ENCODE measurements at places on chromosomes 6 and 20.

GRCh38 chr6:34243131-34243771 lies 5.6 kb downstream of the SMIM29 start:
- no peak for DNase-seq

DNA sequence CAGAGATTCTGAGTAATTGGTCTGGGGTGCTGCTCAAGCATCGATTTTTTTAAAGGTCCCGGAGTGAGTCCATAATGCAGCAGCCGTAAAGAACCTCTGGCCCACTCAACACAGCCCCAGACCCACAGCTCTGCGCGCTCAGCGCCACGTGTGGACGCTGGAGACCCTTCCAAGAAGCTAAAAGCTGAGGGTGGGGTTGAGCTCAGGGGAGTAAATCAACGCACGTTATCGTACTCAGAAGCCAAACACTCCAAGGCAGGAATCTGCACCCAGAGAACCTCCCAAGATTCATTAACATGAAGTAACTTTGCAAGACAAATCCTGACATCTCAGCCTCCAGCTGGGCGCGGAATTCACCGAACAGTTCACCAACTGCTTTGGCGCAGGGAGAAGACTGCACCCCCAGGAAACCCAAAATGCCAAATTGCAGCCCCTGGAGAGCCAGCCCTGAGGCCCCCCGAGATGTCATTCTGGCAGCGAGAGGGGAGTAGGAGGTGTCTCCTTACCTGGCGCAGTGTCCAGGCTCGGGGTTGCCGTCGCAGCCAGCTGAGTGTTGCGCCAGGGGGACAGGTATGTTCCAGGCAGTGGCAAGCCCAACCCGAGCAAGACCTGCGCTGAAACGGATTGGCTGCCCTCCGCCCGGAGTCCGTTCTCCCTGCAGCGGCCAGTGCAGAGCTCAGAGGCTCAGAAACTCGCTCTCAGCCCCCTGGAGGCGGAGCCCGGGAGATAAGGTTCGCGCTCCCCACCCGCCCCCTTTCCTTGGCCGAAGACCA lies at the start of gene COL21A1:
Gene COL21A1, minus strand, starts transcription at position 700 of the 773 bp plus-strand sequence. CDS start 64,962 bp downstream, outside the sequence.
- no peak for DNase-seq

DNA sequence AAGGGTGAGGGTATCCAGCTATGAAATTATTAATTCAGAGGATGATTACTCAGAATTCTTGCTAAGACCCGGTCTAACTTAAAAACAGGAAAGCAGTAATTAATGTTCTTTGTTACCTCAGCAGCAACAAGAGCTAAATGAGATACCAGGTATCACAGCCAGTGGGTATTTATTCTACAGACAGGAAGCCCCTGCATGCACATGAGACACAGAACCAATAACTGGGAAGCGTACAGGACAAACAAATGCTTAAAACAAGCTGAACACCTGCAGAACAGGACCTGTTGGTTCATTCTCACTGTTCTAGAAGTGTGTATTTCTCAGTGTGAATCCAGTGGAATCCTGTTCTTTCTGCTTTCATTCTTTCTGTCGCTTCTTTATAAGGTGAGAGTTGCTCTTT lies 30.9 kb downstream of the SCML4 start:
- DNase-seq = no peak

GRCh38 chr6:55836481-55836880 lies 38.9 kb downstream of the BMP5 start:
- no peak for DNase-seq

GRCh38 chr6:169849396-169849795 lies 98.0 kb downstream of the ERMARD start:
- DNase-seq = no peak

GRCh38 chr6:31661262-31662123 lies 915 bp upstream of the C6orf47 start:
- no peak for DNase-seq

DNA sequence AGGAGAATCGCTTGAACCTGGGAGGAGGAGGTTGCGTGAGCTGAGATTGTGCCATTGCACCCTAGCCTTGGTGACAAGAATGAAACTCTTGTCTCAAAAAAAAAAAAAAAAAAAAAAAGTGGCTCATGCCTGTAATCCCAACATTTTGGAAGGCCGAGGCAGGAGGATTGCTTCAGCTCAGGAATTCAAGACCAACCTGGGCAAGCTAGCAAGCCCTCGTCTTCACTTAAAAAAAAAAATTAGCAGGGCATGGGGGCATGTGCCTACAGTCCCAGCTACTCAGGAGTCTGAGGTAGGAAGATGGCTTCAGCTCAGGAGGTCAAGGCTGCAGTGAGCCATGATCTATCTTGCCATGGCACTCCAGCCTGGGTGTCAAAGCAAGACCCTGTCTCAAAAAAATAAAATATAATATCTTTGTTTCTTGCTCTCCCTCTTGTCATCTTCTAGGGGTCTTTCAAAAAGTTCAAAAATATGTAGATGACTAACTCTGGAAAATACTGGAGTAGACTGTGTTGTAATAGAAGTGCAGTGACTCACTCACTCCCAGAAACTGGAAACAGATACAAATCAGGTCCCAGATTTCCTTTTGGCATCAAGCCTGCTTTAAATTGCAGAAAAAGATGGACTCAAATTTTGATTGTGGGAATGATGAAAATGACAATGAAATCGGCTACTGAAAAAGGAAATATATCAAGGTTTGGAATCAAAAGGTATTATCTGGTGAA lies 2.8 kb upstream of the GINM1 start:
- DNase-seq = no peak

DNA sequence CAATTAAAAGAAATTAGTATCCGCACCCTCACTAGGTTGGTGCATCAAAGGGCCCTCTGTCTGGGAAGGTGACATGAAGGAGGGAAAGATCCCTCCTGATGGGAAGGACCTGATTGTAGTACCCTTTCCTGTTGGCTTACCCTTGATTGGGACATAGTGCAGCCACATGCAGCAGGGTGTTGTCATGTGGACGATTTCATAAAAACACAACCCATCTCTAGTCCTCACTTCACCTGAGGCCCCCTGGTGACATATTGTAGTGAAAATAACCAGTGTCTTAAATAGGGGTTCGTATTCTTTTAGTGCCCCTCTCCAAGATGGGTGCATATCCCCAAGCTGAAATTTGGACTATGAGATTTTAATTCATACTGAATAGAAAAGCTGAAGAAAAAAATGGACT lies 97.3 kb downstream of the SLX4IP start:
- DNase-seq = no peak

- DNase-seq = no peak
Measured at GRCh38 chr20:60052322-60052721, 94.1 kb downstream of the CDH26 start.

DNA sequence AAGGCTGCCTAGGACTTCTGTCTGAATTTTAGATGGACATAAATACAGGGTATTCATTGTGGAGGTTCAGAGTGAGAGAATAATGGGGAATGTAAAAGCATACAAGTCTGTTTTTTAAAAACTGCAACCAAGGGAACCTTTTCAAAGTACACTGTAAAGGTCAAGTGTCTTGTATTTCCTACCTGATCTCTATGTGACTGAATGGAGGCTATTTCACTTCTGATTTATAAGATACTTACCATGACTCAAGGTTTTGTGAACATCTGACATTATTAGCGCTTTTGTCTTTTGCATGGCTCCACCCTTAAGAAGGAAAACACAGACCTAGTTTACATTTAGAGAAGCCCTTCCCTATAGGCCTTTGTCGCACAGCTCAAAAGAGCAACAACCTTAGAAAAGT lies 126.5 kb downstream of the ZFAND3 start:
- DNase-seq = no peak

GRCh38 chr20:32391003-32391402 lies 32.9 kb downstream of the ASXL1 start:
- DNase-seq = no peak

GRCh38 chr6:131642987-131643611 lies 6.0 kb downstream of the ENPP3 start:
- no peak for DNase-seq

DNA sequence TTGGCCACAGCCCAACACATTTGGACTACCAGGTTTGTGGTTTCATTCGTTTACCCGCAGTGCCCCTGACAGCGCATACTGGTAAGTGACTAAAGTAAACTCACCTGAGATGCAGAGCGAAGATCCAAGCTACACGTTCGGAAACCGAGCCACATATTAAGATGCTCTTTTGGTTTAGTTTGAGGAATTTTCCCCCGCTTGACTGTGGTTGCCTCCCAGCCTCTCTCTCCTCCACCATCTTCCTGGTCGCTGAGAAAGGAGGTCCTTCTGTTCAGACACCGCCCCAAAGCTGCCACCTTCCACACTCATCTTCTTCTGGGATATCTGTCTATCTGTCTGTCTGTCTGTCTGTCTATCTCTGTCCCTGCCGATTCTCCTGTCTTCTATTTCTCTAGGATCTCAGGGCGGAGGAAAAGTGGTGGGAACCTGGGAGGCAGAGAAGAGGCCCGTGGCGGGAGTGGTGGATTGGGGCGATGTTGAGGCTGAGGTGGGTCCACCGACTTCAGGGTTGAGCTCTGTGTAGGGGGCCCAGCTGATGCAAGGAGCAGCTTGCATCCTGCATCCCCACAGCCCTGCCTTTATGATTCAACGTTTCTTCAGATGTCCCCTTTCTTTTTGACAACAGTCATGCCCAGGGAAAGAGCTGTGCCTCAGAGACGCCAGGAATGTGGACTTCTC lies 196.9 kb upstream of the ZNF184 start:
- no peak for DNase-seq

DNA sequence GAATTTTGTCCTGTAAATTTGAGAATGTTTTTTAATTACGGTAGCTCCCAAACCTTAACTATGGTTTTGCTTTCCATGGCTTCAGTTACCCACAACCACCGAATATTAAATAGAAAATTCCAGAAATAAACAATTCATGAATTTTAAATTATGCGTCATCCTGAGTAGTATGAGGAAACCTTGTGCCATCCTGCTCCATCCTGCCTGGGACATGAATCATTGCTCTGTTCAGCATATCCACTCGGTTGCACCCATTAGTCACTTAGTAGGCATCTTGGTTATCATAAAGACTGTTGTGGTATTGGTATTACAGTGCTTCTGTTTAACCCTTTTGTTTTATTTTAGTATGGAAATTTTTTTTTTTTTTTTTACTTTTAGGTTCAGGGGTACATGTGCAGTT lies 39.7 kb downstream of the KCNS1 start:
- DNase-seq = no peak

DNA sequence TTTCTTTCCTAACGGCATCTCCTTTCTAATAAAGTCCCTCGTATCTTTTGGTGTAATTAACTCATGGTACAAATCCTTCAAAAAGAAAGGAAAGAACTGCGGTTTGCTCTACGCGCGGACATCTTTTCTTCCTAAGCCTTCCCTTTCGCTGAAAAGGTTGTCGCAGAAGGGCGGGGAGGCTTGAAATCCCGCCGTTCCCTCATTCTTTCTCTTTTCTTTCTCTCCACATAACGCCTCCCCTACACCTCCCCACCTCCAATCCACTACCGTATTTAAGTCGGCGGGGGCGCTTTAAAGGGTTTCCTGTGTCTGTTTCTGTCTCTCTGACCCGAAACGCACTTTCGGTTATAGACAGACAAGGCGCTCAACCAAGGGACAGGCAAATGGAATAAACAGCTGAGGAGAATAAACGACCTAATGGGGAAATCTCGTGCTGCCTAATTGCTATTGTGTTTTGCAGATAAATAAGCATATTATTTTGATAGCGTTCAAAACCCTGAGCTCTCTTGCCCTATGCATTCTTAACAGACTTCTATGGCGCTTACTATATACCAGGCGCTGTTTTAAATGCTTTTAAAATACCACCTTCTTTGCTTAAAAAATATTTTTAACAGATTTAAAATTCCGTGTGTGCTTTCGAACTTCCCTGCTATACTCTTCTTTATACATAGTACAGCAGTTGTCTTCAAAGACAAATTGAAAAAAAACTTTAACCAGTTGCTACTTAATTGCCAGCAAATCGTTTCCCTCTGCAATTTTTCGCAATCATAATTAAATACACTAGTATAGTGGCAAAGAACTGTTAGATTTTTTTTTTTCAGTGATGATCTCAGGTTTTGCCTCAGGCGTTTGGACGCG lies 2.5 kb upstream of the HEY2 start:
- DNase-seq = no peak

GRCh38 chr6:134766497-134766896 lies 183.4 kb downstream of the ALDH8A1 start:
- no peak for DNase-seq

DNA sequence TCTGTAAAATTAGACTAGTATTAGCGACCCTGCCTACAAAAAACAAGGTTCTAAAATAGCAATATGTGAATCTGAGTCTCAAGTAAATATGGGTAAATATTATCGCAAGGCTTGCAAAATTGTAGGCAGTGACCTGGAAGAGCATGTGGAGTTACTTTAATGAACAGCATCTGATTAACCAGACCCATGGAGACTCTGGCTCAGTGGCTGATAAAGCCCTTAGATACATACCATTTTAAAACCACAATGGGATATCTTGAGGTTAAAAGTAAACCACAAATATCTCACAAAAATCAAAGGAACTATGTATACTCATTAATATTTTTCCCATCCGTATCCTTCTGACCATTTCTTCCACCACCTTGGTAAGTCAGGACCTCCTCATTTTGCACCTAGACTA lies 187.0 kb downstream of the MTFR2 start:
- DNase-seq = no peak

DNA sequence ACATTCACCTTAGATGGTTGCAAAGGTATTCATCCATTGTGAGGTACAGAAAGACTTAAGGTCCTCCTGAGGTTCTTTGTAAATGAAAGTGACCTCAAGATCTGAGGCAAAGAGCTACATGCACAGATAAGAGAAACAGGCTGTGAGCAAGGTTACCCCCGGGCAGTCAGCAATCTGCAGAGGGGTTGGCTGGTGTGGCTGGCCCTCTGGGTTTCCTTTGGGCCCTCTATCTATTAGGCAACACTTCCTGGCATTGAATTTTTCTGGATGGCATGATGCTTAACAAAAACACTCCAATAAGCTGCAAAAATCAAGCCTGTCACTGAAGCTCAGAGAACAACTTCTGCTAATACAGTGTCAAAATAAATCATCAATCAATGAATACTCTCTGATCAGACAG lies 48.9 kb upstream of the RALGAPA2 start:
- DNase-seq = no peak

DNA sequence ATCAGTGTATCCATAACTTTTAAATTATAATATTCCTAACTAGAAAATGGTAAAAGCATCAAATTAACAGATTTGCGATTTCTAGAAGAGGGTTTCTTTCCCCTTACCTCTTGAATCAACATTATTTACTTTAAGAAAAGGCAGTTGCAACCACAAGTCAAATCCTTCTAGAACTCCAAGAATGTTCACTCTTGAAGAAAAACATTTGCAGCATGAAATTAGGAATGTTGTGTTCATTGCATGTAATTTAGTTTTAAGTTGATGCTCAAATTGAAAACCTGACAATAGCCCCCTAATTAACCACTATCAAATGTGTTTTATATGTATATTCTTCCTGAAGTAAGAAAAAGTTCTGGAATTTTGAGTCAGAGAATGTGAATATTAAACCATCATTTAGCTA lies 2.3 kb upstream of the REV3L start:
- no peak for DNase-seq

- no peak for DNase-seq
Measured at GRCh38 chr20:61185841-61186601, 66.0 kb upstream of the CDH4 start.

DNA sequence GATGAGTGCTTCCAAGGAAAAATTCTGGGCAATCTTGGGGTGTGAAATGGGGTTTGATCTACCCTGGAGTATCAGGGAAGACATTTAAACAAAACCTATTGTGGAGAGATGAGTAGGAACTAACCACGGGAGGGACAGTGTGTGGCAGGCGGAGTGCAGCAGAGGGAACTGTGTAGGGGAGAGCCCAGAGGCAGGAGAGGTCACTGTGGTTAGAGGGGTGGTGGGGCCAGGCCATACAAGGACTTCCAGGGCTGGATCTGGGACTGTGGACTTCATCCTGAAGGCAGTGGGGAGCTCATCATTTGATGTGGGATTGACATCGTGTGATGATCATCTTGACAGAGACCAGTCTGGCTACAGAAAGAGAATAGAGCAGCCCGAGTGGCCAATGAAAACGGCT lies 89.0 kb downstream of the TOX2 start:
- DNase-seq = no peak

Data from GM12891 (cell line).